ENCODE measurements at places on chromosomes 6 and 20.
A peak's percentile ranks its signal among the peaks of the same experiment; 100 is the strongest.

DNA sequence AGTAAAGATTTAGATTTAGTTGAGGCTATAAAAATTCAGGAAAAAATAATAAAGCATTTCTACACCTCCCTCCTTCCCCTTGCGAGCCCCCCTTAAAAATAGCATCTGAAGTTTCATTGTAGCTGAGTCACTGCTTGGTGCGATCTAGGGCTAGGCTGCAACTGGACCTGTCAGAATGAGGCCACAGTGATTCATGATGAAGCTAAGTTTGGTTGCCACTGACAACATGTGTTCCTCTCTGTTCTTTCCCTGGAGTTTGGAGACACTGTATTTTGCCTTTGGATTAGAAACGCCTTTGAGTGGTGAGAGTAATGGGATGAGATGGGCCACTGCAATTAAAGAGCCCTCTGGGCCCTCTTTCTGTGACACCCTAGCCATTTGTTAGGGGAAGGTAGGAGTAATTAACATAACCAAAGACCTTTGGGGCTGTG, 334.1 kb downstream of the NRN1 start:
- no peak for DNase-seq

DNA sequence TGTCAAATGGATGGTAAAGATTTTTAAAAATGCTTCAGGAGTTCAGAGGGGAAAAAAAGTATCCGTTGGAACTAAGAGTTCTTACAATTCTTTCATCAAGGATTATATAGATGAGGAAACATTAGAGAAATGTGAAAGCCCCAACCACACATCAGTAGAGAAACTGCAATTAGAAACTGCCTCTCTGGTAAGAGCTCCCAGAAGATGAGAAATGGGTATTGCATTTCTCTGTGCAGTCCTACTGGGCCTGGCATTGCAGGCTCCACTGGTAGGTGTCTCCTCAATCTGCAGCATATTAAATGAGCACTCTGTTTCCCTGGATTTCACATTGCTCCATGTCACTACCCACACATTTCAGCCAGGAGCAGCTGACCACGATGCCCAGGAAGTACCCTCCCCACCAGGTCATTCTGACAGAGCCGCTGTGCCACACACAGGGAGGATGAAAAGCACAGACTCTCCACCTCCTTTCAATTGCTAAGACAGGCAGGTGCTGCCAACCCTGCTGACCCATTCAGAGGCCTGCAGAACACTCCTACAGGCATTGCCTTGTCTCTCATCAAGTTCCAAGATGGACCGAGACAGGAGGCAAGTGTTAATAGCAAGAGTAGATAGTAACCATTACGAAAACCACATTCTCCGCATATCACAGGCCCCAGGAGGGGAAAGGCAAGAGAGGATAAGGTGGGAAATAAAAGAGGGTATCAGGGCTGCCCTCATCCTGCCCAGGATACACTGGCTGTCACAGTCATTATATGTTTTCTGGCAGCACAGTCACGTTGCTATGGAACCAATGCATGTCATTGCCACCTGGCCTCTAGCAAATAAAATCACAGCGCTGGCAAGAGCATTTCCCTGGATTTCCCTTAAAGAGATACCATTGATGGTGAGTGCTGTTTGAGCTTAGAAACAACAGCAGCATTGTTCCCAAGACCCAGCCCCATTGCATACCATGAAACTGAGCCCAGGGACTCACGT, 241.7 kb downstream of the ATXN1 start:
- DNase-seq = peak; percentile 84

DNA sequence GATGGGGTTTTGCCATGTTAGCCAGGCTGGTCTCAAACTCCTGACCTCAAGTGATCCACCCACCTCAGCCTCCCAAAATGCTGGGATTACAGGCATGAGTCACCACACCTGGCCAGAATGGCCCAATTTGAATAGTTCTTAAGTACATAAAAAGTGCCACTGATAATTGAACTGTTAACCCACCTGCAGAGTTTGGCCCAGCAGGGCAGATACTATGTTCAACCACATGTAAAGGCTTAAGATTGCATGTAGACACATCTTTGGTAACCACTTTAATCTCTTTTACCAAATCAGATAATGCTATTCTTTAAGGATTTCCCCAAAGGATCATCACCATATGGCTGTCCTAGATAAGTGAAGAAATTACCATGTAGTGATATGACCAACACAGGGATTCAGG, 21.3 kb upstream of the SGK1 start:
- no peak for DNase-seq

GRCh38 chr20:56350842-56351241, 7.9 kb upstream of the FAM210B start:
- DNase-seq = no peak

All from NCI-H1417 (cell line).